Glomerular endothelial cell (primary cell): ENCODE measurements at places on chromosomes 2 and 18. TPM values are rescaled to one million over a fixed set of nuclear protein-coding genes. Genes with fewer than 3 reads are reported as not detected.

C2orf72 gene
- total RNA-seq: 0.29 and 1.5 TPM in 2 replicates

PRSS56 gene
- total RNA-seq: not detected in 2 replicates

CNDP1 gene
- total RNA-seq: not detected in 2 replicates

PCARE gene
- total RNA-seq: not detected in 2 replicates

IL36RN gene
- not detected in 2 replicates for total RNA-seq

CHST9 gene
- total RNA-seq: 0.05 TPM in 1 of 2 replicates, not detected in the other

LIMS4 gene
- 55.2 and 102 TPM in 2 replicates for total RNA-seq

LYPD6 gene
- total RNA-seq: 1.1 and 1.5 TPM in 2 replicates

DGUOK gene
- total RNA-seq: 54.9 and 63.0 TPM in 2 replicates

COX5B gene
- total RNA-seq: 276 and 376 TPM in 2 replicates

CAVIN2 gene
- total RNA-seq: 240 and 291 TPM in 2 replicates

CHRND gene
- total RNA-seq: not detected in 2 replicates

ANKRD29 gene
- 0.24 and 0.58 TPM in 2 replicates for total RNA-seq

PIEZO2 gene
- total RNA-seq: 100.0 and 148 TPM in 2 replicates

SOX11 gene
- total RNA-seq: 12.1 and 12.7 TPM in 2 replicates

CTLA4 gene
- not detected in 2 replicates for total RNA-seq

REG3G gene
- total RNA-seq: not detected in 2 replicates

GAL3ST2 gene
- not detected in 2 replicates for total RNA-seq

GPD2 gene
- 16.5 and 19.7 TPM in 2 replicates for total RNA-seq
